ENCODE measurements at places on chromosomes 1 and 21.

- DNase-seq, result no peak
These were observed 159.1 kb upstream of the C8B start for GRCh38 chr1:57124768-57125446.

GRCh38 chr1:36183309-36183856 is 27.4 kb downstream of the MAP7D1 start:
- no peak for DNase-seq

DNA sequence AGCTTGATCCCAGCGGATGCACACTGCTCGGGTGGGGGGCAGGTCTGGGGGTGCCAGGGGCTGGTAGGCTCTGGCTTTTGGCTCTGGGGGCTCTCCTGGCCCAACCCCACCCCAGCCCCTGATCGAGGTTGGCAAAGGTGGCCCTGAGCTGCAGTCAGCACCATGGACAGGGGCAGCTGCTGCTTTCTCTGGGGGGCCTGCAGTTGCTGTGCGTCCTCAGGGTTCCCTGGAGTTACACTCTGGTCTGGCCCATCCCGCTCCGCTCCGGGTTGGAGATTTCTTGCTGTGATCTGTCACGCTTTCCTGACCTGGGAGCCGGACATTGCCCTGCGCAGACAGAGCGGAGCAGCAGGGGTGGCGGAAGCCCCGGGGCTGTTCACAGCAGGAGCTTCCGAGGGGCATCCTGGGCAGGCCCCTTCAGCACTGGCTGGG is 8.0 kb upstream of the PLCH2 start:
- peak; percentile 42 for DNase-seq

DNA sequence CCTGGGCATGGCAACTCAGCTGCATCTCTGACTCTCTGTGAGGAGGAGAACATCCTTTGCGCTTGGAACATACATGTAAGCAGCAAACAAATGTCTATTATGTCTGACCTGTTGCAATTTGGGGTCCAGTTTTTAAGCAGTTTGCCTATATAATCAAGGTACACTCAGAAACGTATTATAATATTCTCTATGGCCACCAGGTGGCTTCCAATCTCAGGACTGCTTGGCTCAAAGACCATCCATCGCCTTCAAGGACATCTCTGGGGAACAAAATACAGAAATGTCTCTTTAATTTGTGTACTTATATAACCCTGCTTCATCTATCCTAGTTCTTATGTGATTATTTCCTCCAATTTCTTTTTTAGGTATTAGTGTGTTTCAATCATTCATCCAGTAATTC is 227.2 kb downstream of the OLFM3 start:
- peak; percentile 38 for DNase-seq

- no peak for DNase-seq
These were observed 69.2 kb upstream of the KIF26B start for GRCh38 chr1:245085508-245086095.

GRCh38 chr1:183270541-183271141 is 84.6 kb downstream of the LAMC2 start:
- DNase-seq, result no peak

GRCh38 chr21:42092771-42093170 is 21.7 kb downstream of the UMODL1 start:
- DNase-seq, result no peak

DNA sequence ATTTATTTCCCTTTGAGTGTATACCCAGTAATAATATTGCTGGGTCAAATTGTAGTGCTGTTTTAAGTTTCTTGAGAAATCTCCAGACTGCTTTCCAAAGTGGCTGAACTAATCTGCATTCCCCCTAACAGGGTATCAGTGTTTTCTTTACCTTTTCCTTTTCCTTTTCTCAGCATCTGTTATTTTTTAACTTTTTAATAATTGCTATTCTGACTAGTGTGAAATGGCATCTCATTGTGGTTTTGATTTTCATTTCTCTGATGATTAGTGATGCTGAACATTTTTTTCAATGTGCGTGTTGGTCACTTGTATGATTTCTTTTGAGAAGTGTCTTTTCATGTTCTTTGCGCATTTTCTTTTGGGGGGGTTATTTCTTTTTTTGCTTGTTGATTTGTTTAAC is 374.9 kb upstream of the BRINP3 start:
- DNase-seq, result no peak

- DNase-seq, result peak; percentile 5
These were observed 1372.9 kb upstream of the ADGRL2 start for GRCh38 chr1:80427881-80428280.

DNA sequence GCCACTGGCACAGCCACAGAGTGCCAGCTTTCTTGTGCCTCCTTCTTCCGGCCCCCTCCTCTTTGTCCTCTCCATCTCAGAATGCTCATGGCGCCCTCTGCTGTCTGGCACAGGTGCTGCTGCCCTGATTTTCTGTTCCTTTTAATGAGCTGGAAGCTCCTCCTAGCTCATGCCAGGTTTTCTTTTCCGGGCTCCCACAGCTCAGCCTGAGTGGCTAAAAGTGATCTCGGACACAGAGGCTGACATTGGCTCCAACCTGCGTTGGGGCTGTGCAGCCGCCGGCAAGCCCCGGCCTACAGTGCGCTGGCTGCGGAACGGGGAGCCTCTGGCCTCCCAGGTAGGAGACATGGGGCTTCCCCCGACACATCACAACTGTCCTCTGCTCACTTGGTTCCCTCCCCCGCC is 18.7 kb downstream of the CNTN2 start:
- DNase-seq, result peak; percentile 89

GRCh38 chr1:18946550-18947381 is 9.7 kb downstream of the IFFO2 start:
- no peak for DNase-seq

DNA sequence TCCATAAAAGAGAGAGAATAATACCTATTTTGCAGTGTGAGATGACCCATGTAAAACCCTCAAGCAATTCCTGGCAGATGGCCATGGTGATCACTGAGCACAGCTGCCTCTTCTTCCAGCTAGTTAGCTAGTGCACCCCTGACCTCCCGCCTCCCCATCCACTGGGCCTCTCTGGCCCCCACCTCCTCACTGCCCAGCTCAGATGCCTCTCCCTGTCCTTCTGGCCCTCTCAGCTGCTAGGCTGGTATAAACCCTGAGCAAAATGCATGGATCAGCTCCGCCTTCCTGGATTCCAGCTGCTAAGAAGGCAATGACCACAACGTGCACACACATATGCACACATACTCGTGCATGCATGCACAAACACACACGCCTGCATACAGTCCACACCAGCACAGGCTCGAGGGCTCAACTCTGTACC is 117.2 kb downstream of the DMRTB1 start:
- DNase-seq, result no peak

DNA sequence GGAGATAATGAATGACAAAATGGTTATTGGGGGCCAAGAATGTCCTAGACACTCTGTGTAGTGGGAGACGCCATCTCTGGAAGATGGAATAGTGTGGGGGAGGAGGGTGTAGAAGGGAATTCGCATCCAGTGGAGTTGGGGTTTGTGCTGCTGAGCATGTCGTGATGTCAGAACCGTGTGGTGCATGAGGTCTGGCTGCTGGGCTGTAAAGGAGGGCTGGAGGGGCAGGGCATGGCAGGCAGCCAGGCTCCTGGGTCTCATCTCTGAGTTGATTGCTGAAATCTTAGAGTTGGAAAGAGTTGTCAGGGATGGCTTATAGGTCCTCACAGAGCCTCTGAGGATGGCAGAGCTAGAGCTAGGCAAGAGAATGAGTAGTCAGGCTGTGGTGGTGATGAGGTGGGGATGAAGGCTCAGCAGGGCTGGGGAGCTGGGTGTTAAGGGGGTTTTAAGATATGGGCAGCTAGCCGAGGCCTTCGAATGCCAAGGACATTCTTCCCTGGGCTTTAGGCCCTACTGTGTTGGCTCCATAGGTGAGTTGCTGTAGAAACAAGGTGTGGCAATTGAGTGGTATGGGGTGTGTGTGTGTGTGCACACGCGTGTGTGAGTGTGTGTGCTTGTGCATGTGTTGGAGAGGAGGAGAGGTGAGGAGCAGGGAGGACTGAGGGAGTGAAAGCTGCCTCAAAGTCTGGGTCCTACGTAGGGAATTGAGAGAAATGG is 1.9 kb downstream of the PPFIA4 start:
- DNase-seq, result no peak

DNA sequence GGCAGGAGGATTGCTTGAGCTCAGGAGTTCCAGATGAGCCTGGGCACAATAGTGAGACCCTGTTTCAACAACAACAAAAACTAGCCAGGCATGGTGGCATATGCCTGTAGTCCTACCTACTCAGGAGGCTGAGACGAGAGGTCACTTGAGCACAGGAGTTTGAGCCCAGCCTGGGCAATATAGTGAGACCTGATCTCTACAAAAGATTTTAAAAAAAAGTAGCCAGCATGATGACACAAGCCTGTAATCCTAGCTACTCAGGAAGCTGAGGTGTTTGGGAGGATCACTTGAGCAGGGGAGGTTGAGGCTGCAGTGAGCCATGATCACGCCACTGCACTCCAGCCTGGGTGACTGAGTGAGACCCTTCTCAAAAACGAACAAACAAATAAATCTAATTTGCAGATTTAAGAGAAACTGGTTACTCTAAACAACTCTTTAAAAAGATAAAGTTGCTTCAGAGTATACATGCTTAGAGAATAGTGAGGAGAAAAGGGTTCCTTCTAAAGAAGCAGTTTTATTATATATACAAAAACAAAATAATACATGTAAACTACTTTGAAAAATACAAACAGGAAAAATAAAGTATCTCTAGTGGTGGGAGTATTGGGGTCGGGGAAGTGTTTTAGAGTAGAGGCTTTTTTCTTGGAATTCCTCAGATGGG is 88.4 kb downstream of the ADCY10 start:
- peak; percentile 41 for DNase-seq

DNA sequence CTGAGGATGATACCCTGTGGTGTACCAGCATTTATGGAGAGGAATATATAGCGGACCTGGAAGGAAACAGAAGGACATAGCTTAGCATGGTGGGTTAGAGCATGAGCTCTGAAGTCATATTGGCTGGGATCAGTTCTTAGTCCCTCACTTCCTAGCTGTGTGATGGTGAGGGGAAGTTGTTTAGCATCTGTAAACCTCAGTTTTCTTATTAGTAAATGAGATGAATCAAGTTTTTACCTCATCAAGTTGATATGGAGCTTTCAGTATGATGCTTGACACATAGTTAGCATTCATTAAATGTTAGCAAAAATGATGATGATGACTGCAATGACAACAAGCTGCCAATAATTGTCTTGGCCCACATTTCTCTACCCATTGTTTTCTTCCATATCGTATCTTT is 84.8 kb downstream of the NEK7 start:
- DNase-seq, result no peak

GRCh38 chr1:204541626-204542025 is 25.4 kb downstream of the MDM4 start:
- DNase-seq, result no peak

GRCh38 chr1:35173909-35174540 is 18.9 kb downstream of the SFPQ start:
- DNase-seq, result peak; percentile 38

- no peak for DNase-seq
These were observed 22.1 kb downstream of the GOLPH3L start for GRCh38 chr1:150674881-150675280.

DNA sequence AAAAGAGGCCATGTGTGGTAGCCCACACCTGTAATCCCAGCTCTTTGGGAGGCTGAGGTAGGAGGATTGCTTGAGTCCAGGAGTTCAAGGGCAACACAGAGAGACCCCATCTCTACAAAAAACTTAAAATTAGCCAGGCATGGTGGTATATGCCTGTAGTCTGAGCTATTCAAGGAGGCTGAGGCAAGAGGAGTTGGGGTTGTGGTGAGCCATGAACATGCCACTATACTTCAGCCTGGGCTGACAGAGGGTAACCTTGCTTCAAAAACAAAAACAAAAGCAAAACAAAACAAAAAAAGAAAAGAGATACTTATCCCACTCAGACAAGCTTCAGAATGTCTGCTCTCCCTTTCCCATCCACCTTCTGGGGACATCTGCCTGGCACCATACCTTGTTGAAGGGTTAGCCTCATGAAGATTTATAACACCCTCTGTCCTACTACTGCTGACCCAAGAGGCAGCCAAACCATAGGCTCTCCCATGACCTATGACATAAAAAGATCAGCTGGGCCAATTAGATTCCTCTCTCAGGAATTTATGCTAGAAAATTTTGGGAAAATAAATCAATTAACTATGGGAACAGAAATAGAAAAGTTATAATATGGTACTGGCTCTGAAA is 13.2 kb downstream of the TMCO1 start:
- no peak for DNase-seq

GRCh38 chr1:92784021-92784638 is 778 bp downstream of the EVI5 start:
- DNase-seq, result peak; percentile 40

GRCh38 chr1:204607910-204608309 is 77.6 kb downstream of the LRRN2 start:
- DNase-seq, result no peak

DNA sequence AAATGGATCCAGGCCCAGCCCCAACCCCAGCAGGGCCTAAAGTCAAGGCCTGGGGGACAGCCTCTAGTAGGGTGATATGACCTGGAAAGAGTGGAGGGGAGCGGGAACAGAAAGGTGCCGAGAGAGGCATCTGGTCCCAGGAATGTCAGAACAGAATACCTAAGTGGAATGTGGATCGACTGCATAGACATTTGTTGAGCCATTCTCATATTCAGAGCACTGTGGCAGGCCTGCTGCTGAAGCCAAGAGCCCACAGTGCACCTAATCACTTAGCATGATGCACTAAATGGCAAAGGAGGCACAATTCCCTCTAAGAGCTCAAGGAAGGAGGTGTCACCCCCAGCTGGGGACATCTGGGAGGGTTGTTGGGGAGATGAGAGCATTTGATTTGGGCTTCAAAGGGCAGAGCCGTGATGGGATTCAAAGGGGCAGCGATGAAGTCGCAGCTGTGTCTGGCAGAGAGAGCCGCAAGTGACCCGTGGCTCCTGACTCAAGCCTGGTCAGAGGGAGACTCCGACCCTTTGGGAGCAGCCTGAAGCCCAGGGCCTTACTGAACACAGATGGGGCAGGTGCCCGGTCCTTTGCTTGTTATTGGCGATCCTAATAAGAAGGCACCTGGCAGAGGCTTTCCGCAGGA is 8.6 kb upstream of the PKP1 start:
- no peak for DNase-seq

- peak; percentile 17 for DNase-seq
These were observed 21.8 kb upstream of the ERRFI1 start for GRCh38 chr1:8047686-8048445.

GRCh38 chr1:62263006-62263813 is 56.0 kb downstream of the KANK4 start:
- DNase-seq, result no peak

DNA sequence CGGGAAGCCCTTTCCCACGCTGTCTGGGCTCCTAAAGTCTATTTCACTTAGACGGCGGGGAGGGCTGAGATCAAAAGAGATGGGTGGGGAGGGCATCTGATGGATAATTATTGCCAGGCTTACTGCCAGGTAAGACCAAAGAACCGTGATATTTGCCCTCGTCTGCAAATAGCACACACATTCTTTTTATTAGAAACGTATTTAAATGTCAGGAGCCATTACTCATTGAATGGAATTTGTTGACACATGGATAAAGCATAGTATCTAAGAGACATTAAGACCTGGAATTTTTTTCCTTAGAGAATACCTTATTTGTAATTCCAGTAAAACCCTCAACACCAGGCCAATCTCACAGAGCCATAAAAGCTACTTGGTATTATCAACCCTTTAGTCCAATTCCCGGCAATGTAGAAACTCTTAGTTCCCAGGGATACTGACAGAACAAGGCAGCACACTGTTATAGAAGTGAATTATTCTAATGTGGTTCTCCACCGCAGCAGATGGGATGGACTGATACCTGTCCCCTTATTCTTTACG is 10.6 kb downstream of the URB1 start:
- DNase-seq, result no peak
